Epithelial cell of proximal tubule (primary cell): ENCODE measurements at places on chromosomes 12 and 14.

DNA sequence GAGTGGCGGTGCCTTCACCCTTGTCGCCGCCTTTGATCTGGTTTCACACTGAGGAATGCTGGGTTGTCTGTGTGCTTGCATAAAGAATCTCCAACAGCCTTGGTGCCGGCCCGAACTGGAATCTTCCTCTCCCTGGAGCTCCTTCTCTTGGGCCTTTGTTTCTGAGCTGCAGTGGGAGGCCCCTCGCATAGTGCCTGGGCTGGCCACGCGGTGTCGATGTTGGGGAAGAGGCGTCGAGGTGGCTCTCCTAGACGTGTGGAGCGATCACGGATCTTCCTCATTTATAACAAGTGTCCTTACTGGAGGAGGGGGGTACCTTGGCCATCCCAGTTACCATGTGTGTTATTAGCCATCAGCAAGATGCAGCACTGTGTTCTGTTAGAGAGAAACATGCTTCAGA, 60.6 kb downstream of the ADGRD1 start:
- DNase-seq: no peak

DNA sequence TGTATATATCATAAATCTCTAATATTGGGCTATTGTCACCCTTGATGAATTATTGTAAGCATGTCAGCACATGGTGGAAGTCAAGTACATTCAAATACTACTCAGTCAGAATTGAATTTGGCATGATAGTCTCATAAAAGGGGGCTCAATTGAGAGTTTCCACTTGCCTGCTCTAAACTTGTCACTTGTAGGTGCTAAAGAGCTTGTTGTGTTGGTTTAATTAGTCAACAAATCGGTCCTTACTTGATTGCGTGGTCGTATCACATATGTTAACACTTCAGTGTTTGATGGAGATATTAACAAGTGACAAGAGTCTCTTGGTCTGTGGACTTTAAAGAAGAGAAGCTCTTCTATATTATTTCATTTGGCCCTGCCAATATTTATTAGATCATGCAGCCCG, 81.1 kb downstream of the NKX2-1 start:
- DNase-seq: no peak

- DNase-seq: no peak
These were observed 53.3 kb upstream of the CERS5 start for GRCh38 chr12:50220363-50220995.

DNA sequence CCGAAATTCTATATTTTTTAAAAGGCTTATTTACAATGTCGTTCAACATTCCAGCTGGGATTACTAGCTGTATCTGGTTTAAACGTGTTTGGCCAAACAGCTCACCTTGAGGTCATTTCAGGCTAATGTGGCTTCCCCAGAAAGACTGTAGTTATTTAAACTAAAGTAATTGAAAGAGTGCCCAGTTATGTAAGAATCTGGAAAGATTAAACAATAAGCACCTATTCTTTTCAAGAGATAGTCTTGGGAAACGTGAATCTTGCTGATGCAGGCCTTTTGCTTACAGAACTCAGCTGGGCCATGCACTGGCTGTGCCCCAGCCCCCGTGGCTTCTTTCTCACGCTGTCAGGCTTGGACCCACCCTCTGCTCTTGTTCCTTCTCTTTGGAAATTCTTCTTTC, 24.4 kb downstream of the GLRX5 start:
- no peak for DNase-seq

- no peak for DNase-seq
These were observed 104.3 kb downstream of the DUSP6 start for GRCh38 chr12:89247967-89248366.

- DNase-seq: no peak
These were observed 23.5 kb downstream of the GPHB5 start for GRCh38 chr14:63295231-63295685.

GRCh38 chr14:49769581-49770211, 1.7 kb downstream of the KLHDC2 start:
- no peak for DNase-seq

GRCh38 chr12:27008081-27008480, 6.1 kb downstream of the TM7SF3 start:
- no peak for DNase-seq

GRCh38 chr12:4441355-4442335, 4.0 kb downstream of the FGF6 start:
- DNase-seq: no peak

DNA sequence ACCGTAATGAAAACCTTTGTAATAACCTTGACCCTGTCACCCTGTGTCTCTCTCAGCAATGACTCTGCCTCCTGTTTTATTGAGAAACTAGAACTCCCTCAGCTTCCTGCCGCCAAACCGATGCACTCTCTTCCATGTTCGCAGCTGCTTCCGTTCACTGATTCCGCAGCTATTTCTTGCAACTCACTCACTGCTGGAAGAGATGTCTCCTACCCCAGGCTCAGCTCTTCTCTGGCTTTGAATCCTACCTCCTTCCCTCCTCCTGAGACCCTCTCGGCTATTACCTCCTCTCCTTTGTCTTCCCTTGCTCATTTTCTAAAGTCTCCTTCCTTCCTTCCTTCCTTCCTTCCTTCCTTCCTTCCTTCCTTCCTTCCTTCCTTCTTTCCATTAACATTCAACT, 71.0 kb downstream of the ESRRB start:
- no peak for DNase-seq

- peak; percentile 88 for DNase-seq
These were observed 5.9 kb downstream of the KRT86 start for GRCh38 chr12:52280319-52280795.

DNA sequence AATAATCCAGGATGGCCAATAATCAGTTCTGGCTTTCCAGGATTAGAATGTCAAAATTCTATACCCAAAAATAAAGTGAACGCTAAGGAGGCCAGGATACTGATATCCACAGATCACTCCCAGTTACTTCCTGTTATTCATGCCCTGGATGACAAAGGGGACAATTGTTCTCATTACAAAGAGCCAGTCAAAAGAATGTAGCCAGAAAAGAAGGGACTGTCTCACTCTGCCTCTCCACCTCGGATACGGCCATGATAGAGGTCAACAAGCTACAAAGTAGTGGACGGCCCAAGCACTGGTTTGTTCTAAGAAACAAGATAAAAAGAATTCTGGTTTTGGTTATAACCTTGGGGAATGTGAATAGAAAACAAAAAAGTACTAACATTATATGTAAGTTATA, 116.1 kb upstream of the ATF7IP start:
- DNase-seq: no peak

DNA sequence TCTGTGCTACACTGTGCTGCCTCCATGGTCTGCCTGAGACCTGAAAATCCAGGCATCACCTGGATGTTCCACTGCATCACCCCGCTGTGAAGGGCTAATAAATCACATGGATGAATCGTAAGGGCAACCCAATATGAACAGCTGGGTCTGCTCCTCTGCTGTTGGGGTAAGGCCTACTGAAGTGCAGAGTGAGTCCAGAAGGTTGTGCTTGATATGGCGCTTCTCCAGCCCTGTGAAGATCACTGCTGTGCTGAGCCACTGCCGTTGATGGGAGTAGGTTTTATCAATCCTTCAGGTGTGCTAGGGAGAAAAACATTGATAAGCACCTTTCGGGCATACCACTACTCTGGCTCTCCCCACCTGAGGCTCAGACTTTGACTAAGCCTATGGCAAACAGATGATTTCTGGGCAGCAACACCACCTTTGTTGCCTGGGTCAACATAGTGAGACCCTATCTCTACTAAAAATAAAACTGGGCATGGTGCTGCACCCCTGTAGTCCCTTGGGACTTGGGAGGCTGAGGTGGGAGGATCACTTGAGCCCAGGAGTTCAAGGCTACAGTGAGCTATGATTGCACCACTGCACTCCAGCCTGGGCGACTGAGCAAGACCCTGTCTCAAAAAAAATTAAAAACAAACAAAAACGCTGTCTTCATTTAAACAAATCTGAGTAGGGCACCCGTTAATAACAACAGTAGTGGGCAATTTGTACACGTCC, 1.7 kb downstream of the ACVRL1 start:
- DNase-seq: no peak

GRCh38 chr12:131871677-131872076, 22.7 kb upstream of the ULK1 start:
- no peak for DNase-seq

GRCh38 chr12:27273114-27273513, 29.0 kb downstream of the STK38L start:
- DNase-seq: no peak

DNA sequence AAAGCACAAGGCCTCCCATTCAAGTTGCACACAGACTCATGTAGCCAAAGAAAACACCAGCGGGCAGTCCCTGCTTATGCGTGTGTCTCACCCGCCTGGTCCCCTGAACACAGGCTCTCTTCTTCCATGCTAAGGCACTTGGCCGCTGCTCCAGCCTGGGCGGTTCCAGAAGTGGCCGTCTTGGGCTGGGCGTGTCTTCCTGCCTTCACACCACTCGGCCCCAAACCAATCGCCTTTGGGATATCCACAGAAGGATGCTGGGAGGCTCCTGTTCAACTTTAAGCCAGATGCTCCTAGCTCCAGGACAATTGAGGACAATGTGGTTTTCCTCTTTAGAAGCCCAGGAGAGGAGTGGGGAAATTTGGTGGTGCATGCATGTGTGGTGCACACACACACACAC, 2.2 kb downstream of the SCARB1 start:
- no peak for DNase-seq

DNA sequence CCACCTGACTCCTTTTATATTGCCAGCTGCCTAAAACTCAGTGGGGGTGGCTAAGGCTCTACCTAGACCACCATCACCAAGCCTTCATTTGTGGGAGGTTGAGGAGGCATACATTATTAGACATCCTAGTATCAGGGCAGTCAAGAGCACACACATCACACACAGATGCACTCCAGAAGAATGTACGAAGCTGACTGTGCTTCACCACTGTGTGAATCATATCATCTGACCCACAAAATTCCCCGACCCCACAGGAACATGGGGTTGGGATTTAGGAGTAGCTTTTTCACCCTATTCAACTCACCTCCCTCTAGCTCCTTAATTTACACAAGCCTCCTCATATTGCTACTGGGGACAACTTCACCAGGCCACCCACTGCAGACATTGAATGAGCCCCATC, 64.8 kb upstream of the BDKRB2 start:
- no peak for DNase-seq

DNA sequence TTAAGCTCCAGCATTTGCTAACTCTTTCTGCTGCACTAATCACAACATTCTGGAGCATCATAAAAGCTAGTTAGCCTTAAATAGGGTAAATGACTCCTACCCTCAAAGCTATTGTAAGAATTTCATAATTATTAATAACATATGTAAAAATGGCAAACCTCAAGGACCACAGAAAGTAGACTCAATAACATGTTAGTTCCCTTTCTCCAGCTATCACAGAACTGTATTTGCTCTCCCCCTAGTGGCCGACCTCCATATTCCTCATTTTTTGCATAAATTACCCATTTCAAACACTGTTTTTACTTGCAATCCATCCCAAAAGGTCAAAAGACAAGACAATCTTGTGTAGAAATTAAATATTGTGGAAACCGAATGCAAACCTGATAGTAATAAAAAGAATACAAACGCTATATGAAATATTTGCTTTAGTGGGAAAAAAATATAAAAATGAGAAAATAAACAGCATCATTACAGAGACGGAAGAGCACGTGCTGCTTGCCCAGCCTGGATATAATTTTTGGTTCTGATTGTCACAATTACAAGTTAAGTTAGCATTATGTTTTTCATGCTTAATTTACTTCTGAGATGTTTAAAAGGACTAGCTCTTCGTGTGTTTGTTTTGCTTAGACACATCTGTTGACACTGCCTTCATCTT, 97.9 kb downstream of the RERGL start:
- DNase-seq: no peak

- DNase-seq: no peak
These were observed 203.6 kb upstream of the SOX5 start for GRCh38 chr12:24153079-24153478.

- no peak for DNase-seq
These were observed 2.0 kb upstream of the CHURC1 start for GRCh38 chr14:64912261-64912660.

DNA sequence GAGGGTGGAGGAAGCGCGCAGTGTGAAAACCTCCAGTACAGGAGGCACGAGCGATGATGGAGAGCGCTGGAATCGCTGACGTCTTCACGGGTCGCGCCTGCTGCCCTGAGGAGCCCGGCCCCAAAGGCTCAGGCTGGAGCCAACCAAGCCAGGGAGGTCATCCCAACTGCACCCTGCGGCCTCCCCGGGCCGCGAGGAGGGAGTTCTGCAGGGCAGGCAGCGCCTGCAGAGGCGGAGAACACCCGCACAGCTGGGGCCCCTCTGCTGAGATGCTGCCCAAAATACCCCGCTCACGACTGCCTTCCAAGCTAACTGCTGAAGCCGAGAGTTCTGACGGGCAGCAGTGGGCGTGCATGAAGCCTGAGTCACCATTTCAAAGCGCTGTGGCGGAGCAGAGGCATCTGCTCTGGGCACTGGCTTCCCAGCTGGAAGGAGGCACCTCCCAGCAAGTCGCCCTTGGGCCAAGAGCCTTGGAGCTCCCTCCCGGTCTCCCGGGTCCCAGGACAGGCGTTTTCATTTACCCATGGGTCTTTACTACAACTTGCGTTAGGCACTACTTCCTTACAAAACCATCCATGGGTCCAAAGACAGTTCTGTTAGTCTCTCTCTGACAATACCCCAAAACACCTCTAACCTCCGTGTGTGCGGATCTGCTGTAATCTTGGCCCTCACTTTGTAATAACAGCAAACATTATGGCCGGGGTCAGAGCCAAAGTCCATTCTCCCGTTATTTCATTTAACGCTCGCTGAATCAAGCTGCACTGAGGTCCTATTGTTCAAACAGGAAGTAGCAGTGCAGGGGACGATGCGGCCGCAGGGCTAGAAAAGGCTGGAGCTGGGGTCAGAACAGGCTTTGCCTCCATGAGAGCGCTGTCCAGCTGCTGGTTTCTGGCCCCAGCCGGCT, 60.1 kb upstream of the RIMBP2 start:
- DNase-seq: no peak

DNA sequence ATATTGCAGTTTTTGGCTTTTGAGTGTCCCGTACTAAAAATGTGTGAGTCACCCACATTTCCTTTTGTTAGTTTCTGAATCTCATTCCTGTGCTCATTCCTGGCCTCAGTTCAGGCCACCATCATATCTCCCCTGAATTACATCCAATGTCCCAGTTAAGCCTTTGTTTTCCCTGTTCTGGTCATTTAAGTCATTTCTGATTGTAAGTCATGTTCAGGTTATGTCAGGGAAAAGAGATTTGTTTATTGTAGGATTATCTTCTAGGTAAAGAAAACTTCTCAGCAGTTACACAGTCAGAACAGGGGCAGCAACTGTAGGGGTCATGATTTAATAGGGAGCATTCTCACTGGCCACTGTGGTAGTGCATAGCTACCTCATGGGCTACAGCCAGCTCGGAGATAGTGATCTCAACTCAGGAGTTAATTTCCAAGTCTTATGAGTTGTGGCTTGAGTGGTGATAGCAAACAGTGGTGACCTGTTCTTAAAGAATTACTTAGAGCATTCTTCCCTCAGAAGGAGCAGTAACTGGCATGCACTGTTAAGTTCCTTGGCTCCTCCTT, 6.7 kb downstream of the DDX47 start:
- DNase-seq: peak; percentile 85
